ENCODE measurements at places on chromosomes 12 and 14. TPM values are rescaled to one million over a fixed set of nuclear protein-coding genes. Genes with fewer than 3 reads are reported as not detected.

DNA sequence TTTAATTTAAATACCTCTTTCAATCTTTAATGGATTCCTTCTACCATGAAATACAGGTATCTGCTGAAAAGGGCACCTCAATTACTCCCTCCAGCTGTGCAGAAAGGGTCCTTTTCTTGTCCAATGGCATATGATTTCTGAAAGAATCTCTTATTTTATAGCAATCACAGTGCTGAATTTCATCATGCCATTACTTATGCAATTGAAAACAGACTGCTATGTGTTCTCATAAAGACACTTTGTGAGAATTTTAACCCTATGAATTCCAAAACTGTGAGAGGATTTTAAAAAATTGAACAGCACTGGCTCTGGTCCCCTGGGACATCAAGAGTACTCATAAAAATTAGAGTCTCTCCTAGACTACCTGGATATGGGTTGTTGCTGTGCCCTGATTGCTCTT lies 45.9 kb upstream of the CNOT2 start:
- DNase-seq = no peak

DNA sequence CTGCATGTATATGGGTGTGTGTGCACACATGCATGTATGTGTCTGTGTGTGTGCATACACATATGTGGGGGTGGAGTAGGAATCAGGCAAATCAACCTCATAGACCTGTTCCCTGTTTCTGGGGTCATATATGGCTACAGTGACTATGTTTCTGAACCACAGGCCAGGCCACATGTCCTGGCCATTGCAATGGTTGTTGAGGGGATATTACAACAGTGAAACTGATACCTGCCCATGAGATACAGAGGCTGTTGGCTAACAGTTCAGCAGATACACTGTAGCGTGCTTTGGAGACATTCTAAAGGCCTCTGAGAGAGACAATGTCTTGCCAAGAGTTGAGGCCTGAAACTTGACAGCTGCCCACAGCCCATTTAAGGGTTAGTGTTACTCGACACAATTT lies 47.3 kb upstream of the FOS start:
- DNase-seq = no peak

- DNase-seq = no peak
These were observed 4.7 kb downstream of the NAA25 start for GRCh38 chr12:112103758-112104503.

DNA sequence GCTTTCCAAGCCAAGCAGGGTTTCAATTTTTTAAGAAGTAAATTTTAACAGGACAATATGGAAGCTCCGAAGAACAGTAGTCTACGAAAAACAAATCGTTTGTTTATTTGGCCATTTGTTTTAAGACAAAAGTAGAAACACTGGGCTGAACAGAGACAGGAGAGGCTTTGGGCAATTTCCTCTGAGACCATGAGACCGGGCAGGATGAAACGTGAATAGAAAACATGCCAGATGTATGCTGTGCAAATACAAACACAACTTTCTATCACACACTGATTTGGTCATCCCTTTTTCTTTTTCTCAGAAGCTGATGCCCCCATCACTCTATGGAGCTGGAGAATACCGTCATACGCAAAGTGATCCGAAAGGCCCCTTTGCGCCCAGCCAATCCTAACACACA lies 1111.1 kb downstream of the BCL11B start:
- DNase-seq = no peak

DNA sequence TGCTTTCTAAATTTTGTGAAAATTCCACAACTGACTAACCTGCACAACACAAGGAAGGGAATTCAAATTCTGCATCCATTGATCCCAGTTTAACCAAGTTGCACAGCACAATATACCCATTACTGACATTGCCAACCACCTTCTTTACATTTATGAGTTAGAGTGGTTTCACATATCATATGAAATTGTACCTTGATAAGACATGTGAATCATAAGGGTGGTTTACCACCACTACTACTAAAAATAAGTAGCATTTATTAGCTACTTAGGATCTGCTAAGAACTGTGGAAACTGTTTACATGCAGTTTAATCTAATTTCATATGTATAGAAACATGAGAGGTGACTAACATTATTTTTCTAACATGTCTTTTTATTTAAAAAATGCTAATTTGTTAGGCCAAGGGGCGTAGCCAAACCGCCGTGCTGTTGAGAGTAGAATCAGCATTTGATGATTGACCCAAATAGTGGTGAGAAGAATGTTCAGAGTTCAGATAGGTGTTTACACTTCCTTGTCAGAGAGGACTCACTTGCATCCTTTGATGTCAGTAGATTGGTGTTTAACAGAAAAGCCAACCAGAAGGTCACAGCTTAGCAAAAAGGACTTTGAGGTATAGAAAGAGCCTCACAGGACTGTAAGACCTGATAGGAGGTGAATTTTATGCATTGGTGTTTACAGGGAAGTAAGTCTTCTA lies 56.2 kb downstream of the LRFN5 start:
- DNase-seq = no peak

- no peak for DNase-seq
These were observed 80.7 kb downstream of the RAD51B start for GRCh38 chr14:67900231-67900630.

DNA sequence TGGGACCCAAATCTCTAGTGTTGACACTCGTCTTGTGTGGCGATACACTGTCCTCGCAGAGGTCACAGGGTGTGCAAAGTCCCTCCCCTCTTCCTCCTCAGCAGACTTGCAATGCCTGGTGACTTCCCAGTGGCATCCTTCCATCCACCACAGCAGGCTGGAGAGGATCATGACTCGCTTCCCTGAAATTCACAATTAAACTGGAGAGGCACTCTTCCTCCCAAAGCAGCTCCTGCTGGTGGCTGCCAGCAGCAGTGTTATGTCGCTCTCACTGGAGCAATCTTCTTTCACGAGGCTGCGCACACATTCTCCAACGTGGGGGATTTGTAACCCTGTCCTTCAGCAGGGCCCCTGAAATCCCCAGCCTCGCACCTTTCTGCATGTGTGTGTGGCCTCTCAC lies 145.2 kb upstream of the TMCC3 start:
- peak; percentile 88 for DNase-seq

GRCh38 chr14:54470701-54471100 lies 18.1 kb downstream of the GMFB start:
- DNase-seq = peak; percentile 31

- no peak for DNase-seq
These were observed 44.3 kb downstream of the IFNG start for GRCh38 chr12:68115281-68115680.

GRCh38 chr12:47729233-47729632 lies 3.9 kb upstream of the ENDOU start:
- no peak for DNase-seq

DNA sequence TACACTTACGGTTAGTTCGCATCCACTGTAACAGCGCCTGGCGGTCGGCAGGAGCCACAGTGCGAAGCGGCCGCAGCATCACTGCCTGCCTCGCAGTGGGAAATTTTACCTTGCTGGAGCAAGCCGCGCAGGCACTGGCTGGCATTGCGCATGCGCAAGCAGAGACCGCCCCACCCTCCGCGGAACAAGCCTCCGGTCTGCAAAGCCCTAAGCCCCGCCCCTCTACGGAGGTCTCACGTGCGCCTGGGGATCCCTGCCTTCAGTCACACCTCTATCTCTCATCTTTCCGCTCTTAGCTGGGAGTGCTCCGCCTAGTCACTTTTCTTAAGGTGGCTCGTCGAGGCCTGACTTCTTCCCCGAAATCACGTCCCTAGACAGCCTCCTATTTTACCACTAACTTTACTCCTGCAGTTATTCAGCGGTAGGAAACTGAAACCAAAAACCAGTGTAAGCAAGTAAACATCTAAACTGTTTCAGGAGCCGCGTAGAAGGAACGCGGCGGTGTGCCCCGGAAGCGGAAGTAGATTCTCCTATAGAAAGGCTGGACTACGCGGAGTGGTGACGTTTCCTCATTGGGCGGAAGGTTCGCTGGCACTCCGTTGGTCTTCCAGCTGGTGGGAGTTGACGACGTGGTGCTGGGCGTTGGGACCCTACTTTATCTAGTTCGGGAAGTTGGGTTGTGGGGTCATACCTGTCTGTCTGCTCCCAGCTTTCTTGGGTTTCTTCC lies at the start of gene SRP54:
TSS of gene SRP54 (plus strand) at position 572 of the 727 bp plus-strand sequence. CDS start 13,718 bp downstream, outside the sequence.
- peak; percentile 96 for DNase-seq

ALX1 gene
- not detected for total RNA-seq

LRRC9 gene
- total RNA-seq = not detected

NDRG2 gene
- total RNA-seq = 0.35 TPM

TAS2R42 gene
- not detected for total RNA-seq

Data from renal cortical epithelial cell (primary cell).